CD4-positive, alpha-beta T cell treated with Interleukin-6 at 100 ng/mL for 8 hours (primary cell): ENCODE measurements at places on chromosomes 7 and 10.

DNA sequence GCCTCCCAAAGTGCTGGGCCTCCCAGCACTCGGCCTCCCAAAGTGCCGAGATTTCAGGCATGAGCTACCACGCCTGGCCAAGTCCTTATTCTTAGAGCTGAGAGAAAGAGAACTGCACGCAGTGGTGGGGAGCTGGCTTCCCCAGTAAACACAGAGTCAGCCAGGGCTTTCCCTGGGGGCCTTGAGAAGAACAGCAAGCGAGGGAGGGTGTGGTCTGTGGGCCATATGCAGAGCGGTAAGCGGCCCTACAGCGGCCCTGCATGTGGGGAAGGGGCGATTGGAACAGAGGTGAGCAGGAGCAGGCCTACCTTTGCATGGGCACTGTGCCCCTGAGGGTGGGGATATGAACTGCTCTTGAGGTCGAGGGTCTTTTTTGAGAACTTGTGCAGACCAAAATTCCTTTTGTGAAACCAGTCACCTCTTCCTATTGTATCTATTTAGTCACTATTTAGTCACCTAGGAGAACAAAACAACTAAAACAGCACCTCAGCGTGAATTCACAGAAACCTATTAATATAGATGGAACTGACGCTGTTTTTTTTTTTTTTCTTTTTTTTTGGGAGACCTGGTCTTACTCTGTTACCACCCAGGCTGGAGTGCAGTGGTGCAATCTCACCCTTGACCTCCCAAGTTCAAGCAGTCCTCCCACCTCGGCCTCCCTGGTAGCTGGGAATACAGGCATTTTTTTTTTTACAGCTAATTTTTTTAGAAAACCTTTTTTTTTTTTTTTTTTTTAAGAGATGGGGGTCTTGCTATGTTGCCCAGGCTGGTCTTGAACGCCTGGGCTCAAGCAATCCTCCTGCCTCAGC, 36.9 kb upstream of the SH2D4B start:
- DNase-seq: no peak

- DNase-seq: peak; percentile 14
Measured at GRCh38 chr7:17299483-17299991, 1.1 kb downstream of the AHR start.

DNA sequence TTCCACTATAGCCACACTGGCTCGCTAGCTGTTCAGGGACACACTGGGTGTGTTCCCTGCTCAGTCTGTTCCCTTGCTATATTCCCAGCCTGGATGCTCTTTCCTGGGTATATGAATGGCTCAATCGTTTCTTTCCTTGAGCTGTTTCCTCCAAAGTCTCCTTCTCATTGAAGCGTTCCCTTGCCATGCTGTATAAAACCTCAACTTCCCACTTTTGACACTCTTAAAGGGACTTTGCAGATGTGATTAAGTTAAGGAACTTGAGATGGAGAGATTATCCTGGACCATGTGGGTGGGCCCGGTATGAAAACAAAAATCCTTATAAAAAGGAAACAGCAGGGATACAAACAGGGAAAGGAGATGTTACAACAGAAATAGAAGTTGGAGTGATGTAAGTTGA, 973.1 kb downstream of the LRMDA start:
- DNase-seq: no peak

- DNase-seq: no peak
Measured at GRCh38 chr10:117797296-117797695, 249.4 kb downstream of the RAB11FIP2 start.

DNA sequence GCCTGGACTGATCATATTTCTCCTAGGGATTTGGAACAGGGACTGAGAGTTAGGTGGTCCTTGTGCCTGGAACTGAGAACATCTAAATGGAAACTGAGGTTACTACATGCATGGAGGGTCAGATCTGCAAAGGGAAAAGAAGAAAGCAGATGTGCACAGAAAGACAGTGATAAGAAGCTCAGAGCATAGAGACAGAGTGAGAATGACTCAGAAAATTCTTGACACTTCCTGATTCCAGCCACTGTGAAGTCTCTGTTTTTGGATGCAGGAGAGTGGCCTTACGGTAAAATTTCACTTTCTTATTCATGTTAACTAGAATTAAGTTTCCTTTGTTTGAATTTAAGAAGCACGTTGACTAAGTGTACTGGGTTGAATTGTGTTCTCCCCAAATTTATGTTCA, 241.7 kb downstream of the TMEM26 start:
- no peak for DNase-seq

DNA sequence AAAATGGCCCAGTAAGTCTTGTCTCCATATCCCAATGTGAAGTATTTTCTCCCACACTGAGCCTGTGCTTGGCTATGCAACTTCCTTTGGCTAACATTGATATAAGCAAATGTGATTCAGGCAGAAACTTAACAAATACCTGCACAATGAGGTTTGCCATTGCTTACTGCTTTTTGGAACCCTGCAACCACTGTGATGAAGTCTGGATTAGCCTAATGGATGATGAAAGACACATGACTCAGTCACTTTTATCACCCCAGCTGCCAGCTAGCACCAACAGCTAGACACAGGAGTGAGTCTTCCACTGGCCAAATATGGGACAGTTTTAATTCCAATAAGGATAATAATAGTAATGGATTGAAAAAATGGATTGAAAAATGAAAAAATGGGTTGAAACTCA, 854.5 kb downstream of the GRM8 start:
- DNase-seq: no peak

DNA sequence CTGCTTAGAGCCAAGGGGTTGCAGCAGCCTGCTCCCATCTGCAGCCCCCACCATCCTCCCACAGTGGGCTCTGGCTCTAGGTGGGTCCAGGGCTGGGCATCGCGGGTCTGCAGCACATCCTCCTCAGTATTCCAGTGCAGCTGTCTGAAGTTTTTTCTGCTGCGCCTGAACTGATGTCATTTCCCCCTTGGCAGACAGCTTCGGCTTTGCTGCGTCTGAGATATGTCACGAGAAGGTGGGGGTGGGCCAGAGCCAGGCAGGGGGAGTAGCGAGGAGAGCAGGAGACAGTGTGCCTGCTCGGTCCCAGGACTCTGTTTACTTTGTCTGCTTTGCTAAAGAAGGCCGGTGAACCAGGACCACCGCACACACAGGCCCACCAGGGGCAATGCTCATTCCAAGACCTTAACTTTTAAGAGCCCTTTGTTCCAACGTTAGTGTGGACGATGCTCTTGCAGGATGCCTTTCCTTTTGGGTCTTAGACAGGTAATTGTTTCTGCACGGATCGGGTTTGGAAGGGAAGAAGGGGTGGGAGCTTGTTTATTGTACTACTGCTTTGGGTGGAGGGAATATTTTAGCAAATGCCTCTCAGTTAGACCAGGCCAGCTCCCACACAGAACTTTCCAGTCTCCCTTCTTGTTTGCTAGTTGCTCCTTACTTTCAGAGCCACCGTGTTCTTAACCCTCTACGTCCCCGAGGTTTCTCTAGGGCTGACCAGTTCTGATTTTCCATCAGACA, 32.4 kb downstream of the WBP1L start:
- DNase-seq: no peak

DNA sequence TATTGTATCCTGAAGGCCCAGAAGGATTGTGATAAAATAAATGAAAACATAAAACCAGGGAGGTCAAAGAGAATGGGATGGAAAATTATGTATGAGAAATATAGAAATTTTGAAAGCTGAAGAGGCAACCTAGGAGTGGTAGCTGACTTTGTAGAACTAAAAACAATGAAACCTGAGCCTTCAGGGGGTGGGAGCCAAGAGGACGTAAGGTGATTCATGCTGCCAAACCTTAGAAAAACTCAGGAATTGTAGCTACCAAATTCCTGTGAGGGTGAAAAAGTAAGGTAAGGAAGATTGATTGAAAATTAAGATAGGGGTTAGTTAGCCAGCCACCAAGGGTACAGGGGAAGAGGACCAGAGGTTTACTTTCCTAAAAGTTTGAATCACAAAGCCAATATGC, 213.2 kb downstream of the KCND2 start:
- DNase-seq: no peak

DNA sequence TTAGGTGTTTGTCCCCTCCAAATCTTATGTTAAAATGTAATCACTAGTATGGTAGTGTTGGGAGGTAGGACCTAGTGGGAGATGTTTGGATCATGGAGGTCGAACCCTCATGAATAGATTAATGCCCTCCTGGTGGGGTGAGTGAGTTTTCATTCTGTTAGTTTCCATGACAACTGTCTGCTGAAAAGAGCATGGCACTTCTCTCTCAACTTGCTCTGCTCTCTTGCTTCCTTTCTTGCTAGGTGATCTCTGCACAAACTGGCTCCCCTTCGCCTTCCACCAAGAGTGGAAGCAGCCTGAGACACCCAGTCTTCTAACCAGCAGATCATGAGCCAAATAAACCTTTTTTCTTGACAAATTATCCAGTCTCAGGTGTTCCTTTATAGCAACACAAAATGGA, 853.9 kb downstream of the SORCS1 start:
- no peak for DNase-seq

DNA sequence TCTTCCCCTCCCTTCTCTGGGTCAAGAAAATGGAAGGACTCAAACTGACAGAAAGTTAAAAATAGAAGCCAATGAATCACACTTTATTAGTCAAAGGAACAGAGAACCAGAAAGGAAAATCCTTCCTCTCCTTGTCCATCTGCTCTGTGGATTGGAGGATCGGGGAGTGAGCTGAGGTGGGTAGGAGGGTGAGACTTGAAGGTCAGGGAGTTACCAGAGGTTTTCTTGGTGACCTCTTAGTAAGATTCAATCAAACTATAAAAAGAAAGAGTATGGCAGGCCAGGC, 12.2 kb downstream of the TLX1 start:
- no peak for DNase-seq

DNA sequence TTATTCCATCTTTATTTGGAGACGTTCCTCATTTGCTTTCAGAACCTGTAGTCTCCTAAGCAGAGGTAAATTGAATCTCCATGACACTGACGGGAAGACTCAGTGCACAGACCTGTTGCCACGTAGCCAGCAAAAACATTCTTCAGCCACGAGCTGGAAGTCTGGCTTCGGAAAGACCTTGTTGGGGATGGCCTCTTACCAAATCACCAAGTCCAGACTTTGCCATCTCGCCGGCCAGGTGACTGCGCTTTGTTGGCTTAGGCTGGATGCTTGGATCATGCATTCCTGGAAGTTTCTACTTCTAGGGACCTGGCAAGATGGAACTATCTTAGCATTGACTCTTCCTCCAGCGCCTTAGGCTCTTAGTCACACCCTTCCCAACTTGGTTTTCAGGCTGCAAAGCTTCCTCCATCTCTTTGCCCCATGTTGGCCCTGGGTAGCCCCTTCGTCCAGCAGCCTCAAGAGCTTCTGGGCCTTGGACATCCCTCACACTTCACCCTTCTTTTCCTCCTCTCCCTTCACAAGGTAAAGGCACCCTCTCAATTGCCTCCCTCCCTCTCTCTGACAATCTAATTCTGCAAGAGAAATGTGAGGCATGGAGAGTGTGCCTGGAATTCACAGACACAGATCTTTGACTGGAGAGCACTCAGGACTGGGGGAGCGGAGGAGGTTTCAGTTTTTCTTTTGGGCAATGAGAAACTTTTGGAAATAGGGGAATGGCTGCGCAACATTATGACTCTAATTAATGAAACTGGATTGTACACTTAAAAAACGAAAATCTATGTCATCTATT, 451.9 kb upstream of the MKI67 start:
- DNase-seq: no peak

GRCh38 chr10:35127289-35127891, 744 bp downstream of the CREM start:
- DNase-seq: peak; percentile 22

DNA sequence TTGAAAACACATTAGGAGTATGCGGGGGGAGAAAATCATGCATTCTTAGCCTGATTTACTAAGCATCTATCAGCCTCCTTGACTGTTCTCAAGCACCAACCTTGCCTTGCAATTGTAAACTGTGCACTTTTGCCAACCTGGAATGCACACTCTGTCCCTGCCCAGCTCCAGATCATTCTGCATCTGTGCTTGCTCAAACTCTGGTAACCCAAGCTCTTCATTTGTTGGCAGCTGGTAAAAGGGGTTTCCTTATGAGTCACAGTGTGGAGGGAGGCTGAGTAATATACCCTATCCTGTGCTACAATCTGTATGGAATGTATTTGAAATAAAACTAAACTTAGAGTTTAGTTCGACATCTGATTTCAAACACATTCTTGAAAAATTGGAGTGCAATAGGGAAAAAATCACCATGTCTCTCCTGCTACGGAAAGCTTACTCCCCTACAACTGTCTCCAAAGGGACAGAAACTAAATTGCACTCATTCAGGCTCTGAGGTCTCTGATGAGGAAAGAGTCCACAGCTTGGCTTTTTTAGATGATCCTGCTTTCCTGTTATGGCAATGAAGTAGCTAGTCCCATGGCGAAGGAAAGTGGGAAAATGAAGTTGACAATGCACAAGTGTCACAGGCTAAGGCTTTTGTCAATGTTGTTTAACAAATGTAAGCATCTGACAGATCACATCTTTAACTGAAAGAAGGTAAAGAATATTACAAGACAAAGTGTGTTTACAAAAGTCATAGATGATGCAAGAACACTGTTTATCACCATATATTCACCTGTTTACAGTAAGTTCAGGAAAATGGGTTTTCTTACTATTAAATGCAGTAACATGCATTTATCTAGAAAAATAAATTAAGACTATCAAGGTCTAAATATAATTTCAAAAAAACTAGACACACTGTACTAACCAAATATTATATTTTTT, 61.9 kb downstream of the TES start:
- no peak for DNase-seq

DNA sequence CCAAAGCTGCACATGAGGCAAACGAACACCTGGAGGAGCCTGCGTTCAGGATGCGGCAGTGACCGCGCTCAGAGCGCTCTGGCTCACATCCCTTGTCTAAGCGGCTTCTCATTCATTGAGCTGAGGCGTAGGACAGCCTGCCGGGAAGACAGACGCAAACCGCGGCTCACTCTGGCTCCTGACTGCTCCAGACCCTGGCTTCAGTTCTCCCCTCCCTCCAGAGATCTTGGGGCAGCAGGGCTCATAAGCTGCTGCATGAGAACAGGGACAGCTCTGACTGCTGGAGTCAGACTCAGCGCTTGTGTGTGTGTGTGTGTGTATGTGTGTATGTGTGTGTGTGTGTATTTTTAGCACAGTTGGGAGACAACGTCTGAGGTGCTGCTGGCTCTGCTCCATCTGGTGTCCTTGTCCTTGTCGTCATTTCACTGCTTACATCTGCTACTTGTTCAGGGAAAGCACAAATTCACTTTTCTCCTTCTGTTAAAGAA, 15.8 kb upstream of the LYZL2 start:
- no peak for DNase-seq

- DNase-seq: no peak
Measured at GRCh38 chr7:91913612-91914011, 27.1 kb upstream of the AKAP9 start.
